ENCODE measurements at places on chromosomes 1 and 21.

DNA sequence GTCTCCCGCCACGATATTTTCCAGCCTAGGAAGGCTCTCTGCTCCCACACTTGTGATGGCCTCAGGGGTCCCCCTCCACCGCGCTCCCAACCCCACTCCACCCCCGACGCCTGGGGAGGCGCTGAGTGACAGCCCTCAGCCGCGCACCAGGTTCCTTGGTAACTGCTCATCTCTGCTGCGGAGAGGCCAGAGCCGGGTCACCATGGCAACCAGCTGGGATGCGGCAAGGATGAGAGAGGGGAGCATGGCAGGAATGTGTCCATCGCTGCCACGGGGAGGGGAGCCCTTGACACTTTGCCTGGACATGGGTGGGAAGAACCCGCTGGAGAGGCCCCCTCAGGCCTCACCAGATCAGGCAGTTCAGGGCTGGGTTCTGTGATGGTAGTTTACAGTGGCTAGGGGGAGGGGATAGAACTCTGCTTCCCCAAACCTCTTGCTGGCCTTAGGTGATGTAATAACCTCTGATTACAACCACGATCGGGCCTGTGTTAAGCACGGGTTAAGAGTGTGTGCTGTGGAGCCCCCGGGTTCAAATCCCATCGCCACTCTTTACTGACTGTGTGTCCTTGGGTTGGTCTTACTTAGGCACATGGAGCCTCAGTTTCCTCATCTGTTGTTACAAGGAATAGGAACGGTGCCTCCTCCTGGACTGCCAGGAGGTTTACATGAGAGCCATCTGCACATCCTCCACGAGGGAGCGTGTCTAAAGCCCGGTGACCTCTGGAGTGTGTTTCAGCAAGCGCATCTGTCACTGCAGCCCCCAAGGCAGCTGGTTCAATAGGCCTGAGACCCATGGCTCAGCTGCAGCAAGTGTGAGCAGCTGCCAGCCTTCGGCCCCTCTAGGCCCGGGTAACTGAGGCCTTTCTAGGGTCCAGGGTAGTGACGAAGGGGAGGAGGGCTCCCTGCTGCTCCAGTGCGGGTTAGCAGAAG lies 6.3 kb downstream of the KIF17 start:
- DNase-seq = no peak

DNA sequence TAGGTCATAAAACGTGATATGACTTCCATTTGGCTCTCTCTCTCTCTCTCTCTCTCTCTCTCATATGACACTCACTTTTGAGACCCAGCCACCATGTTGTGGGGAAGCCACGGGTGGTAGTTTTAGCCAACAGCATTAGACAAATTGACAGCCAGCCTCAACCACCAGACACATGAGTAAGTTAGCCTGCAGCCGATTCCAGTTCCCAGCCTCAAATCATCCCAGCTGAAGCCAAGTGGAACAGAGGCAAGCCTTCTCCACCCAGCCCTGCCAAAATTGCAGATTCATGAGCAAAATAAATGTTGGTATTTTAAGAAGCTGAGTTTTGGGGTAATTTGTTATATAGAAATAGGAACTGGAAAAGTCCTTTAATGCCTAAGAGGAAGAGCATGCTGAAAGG lies 98.0 kb upstream of the DNAH14 start:
- DNase-seq = no peak

DNA sequence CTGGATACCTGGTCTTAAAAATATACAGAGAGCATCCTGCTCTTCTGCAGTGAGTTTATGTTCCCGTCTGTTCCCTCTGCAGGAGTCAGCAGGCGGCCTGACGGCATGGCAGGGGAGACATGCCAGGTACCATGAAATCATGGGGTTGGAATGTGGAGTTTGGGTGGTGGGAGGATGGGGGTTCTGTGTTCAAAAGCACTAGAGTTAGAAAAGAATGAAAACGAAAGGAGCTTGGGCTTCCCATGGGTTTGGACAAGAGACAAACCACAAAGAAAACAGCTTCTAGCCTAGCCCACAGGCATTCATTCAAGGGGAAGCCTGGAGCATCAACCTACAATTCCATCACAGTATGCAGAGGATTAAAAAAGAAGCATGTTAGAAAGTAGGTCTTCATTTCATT lies 59.9 kb downstream of the WARS2 start:
- no peak for DNase-seq

- no peak for DNase-seq
Measured at GRCh38 chr1:228013935-228014930, 7.4 kb downstream of the WNT3A start.

- no peak for DNase-seq
Measured at GRCh38 chr1:246658567-246658966, 65.6 kb upstream of the SCCPDH start.

DNA sequence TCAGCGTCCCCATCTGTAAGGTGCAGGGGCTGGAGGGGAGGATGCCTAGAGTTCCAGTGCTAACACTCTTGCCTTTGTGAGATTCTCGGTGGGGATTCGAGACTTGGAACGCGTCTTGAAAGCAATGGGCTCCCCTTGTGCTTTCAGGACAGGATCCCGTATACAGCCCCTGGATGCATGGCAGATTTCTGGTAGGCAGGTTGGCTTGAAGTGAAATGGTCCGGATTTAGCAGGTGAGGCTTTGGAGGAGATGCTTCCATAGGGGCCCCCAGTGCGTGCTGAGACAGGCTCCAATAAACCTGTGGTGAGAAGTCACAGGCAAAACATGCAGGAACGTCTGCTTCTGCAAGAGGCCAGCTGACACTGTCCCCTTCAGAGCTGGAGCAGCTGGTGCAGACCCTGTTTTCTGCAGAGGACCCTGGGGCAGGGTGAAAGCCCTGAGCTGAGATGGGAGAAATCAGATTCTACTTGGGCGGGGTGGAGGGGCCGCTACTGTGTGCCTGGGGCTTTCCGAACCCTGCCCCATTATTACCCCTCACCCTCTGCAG lies 270.4 kb downstream of the PTPRU start:
- DNase-seq = no peak

GRCh38 chr1:21289700-21290545 lies at the start of gene ECE1:
Gene ECE1, minus strand, starts transcription at chr1:21290463. Its CDS starts 49 bp downstream, at chr1:21290414.
- peak; percentile 49 for DNase-seq

DNA sequence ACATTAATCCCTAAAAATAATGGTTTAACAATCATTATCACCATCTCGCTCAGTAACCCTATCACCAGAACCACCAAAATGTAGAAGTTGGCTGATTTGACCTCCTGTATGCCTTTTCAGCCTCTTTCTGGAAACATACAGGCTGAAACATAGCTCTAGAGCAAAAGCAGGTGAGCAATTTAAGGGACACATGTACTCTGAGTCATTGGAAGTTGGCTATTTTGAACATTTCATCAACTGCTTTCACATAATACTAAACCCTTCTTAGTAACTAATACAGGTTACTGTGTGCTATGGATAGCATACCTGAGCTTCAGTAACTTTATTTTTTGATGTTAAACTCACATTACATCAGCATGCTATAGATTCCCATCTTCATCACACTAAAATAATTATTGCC lies 19.8 kb upstream of the DDAH1 start:
- DNase-seq = no peak

DNA sequence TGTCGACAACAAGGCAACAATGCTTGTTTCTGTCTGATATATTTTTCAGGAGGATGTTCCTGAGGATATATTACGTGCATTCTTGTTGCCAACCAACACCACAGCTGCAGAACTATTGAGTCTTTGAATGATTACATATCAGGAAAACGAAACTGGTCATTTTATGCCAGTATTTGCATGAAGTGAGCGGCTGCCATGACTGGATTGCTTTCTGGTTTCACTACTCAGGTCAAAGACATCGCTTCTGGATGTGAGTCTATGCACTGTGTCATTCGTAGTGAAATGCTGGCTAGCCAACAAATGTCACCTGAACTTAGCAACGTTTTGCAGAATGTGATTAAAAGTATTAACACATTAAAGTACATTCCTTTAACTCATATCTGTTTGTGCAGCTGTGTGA lies 35.8 kb upstream of the OLFM3 start:
- no peak for DNase-seq

DNA sequence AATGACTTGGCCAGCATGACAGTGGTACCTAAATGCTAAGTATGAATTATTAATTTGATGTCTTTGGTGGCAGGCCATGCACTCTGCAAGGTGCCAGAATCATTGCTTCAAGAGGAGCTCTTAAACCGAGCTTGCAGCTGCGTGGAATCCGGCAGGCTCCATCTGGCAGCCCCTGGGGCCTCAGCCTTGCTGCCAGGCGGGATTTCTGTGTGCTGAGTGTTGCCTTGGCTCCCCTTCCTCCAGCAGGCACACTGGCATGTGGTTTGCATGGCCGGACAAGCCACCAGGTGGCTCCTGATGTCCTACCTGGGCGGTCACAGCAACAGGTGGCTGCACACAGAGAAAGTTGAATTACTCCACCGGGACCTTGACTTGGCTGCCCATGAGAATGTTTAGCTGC lies 155.4 kb downstream of the URB2 start:
- peak; percentile 35 for DNase-seq

DNA sequence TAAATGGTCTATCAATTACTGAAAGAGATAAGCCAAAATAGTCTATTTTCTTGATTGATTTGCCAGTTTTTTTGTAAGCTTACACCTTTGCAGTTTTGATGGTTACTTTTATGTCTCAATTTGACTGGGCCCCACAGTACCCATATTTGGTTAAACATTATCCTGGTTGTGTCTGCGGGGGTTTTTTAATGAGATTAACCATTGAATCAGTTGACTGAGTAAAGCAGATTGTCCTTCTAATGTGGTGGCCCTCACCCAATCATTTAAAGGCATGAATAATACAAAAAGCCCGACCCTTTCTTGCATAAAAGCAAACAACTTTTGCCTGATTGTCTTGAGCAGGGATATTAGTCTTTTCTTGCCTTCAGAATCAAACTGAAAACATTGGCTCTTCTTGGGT lies 650.0 kb upstream of the RGS18 start:
- no peak for DNase-seq

DNA sequence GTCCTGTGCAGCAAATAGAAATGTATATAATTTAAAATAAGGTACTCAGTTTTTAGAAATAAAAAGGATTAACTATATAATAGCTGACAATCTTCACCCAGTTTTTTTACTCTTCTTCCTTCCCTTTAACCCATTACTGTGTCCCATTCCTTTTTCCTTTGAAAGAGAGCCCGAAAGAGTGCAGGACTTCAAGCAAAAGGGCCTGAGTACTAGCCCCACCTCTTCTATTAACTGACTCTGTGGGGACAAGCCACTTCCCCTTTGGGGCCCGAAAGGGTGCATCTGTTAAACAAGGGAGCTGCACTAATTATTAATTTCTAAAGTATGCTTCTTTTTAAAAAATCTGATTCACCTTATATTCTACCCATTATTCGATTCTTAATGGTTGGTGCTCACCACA lies 3.3 kb downstream of the USP24 start:
- no peak for DNase-seq

- no peak for DNase-seq
Measured at GRCh38 chr1:151416231-151416630, 16.9 kb downstream of the PSMB4 start.

GRCh38 chr1:100074604-100075395 lies 57.9 kb downstream of the SASS6 start:
- DNase-seq = no peak

DNA sequence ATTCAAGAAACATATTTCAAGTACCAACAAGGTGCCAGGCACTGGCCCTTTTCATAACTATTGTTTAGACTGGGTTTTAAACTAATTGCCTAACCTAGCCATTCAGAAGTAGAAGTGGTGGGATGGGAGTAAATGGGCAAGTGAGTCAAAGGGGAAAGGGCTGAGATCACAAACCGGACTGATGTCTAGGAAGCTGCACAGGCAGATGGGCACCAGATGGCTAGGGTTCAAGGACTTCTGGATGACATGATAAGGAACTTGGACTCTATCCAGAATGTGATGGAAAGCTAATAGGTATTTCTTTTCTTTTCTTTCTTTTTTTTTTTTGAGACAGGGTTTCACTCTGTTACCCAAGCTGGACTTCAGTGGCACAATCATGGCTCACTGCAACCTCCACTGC lies 46.6 kb downstream of the LYST start:
- DNase-seq = no peak

GRCh38 chr1:89965193-89965768 lies 29.6 kb upstream of the ZNF326 start:
- peak; percentile 92 for DNase-seq

DNA sequence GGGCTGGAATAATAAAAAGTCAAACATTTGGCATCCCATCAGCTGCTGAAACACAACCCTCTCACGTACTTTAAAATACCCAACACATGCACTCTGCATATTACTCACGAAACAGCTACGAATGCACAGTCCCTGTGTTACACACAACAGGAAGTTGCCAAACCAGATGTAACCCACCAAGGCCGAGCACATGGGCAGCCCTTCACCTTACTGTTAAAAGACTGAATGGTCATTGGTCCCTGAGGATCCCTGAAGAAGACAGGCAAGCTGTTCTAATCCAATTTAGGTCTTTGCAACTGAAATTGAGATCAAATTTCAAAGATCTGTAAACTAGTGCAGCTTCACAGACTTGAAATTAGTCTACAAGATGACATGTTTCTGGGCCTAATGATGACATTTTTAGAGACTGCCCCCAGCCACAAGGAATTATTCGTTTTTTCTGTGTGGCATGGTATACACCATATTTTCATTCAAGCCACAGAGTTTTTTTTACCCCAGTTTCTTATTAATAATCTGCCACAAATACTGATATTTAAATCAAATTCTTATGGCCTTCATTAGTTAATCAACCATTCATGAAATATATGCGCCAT lies 25.6 kb upstream of the IER5 start:
- no peak for DNase-seq

- DNase-seq = no peak
Measured at GRCh38 chr1:190124068-190124467, 353.6 kb downstream of the BRINP3 start.

DNA sequence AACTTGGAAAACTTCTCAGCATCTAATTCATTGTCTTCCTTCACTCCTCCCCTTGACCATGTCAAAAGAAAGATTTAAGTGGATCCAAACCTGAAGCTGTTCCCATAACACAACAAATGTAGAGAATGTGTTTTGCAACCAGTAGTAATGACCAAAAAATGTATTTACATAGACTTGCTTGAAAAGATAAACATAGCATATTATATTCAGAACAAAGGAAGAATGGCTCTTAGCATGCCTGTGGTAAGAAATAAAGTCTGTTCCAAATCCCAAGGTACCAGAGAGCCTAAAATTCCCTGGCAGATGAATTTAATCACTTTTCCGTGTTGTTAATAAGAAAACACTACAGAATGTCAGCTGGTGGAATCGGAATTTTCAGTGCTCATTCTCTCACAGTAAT lies 36.8 kb downstream of the FMO3 start:
- DNase-seq = no peak

DNA sequence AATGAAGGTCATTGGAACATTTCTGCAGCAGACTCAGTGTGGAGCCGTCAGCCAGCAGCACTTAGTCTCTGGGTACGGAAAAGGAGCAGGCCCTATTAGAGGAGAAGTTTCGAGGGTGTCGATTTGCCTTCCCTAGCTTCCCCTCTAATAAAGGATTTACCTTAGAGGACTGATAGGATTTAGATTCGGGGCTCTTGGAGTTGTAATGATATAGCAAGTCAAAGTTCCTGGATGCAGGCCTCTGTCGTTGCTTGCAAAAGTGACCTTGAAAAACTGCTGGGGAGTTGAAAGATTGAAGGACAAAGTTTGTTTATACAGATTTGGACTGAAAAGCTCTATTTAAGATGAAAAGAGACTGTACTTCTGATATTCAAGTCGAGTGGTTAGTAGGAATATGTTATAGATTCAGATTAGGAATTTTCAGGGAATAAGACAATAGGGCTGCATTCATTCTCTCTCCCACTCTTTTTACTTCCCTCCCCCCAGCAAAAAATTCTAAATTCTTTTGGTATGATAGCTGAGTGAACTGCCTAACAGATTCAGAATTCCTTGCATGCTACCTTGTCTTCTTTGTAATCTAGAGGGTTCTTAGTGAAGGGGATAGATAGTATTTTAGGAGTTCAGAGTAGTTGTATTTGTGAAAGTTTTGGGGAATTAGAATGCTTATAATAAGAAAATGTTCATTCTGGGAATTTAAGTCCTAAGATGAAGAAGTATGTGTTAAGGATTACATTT lies 19.2 kb downstream of the NFYC start:
- DNase-seq = no peak

All from NCI-H1105 treated with DMSO at 0.1 percent for 48 hours (cell line).